ENCODE measurements at places on chromosomes 7 and 10. TPM values are rescaled to one million over a fixed set of nuclear protein-coding genes. Genes with fewer than 3 reads are reported as not detected.

DNA sequence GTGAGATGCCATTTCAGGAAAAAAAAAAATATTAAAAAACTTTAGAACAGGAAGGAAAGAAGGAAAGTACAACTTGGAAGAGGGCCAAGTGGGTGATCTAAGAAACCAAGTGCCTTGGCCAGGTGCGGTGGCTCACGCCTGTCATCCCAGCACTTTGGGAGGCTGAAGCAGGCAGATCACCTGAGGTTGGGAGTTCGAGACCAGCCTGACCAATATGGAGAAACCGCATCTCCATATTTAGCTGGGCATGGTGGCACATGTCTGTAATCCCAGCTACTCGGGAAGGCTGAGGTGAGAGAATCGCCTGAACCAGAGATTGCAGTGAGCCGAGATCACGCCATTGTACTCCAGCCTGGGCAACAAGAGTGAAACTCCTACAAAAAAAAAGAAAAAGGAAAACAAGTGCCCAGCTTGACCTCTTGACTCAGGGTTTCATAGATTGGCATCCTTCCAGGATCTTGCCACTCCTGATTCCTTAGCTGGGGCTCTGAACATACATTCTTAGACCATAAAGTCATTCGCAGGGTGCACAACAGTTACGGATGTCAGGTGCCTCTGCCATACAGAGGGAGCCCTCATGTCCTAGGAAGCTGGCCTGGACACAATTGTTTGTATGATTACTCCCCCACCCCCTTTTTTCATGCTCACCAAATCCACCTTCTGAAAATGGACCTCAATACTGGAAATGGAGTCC lies 2.1 kb upstream of the GUSB start:
- no peak for DNase-seq

Gene LAMB4
- not detected for total RNA-seq

GRCh38 chr7:37943905-37944736 lies 23.7 kb downstream of the EPDR1 start:
- DNase-seq = no peak

Gene PCGF6
- total RNA-seq = 9.7 TPM

- DNase-seq = no peak
Measured at GRCh38 chr7:77393261-77393660, 22.9 kb downstream of the GSAP start.

DNA sequence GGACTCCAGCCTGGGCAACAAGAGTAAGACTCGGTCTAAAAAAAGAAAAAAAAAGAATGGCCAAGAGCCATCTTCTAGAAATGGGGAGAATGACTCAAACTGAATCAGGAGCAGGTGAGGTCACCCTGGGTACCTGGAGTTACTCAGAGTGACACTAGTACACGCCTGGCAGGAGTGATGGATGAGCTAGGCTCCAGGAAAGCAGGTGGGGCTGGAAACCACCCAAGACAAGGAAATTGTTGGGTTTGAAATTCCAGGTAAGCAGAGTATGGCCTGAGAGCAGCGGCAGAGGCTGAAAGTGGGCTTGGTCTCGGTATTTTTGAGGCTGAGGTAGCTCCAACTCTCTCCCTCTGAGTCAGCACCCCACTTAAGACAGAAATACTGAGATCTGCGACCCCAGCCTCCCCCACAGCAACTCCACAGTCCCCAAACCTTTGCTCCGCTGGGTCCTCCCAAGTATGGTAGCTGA lies 18.5 kb downstream of the DDIT4 start:
- no peak for DNase-seq

GRCh38 chr7:29359482-29360093 lies 165.0 kb downstream of the CHN2 start:
- DNase-seq = no peak

DNA sequence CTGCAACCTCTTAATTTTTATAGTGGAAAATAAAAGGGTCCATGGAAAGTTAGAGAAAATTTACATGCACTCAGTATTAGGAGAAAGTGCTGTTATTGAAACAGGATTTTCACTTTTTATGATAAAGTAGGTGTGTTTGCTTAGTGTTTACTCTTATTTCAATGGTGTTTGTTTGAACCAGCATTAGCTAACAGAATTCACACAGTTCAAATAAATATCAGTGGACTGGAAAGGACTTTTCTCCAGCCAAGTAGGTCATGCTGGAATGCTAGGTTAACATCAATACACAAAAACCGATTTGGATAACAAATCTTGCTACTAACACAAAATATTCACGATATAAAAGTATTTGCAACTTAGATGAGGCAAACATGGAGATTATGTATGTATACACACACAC lies 49.4 kb upstream of the BET1 start:
- no peak for DNase-seq

GRCh38 chr10:30744106-30744505 lies 114.6 kb upstream of the LYZL2 start:
- DNase-seq = no peak

Gene LRRD1
- not detected for total RNA-seq

Gene DKK1
- 1.6 TPM for total RNA-seq

Gene ARHGEF35
- 0.75 TPM for total RNA-seq

GRCh38 chr10:68604441-68604840 lies 44.3 kb downstream of the TET1 start:
- DNase-seq = no peak

DNA sequence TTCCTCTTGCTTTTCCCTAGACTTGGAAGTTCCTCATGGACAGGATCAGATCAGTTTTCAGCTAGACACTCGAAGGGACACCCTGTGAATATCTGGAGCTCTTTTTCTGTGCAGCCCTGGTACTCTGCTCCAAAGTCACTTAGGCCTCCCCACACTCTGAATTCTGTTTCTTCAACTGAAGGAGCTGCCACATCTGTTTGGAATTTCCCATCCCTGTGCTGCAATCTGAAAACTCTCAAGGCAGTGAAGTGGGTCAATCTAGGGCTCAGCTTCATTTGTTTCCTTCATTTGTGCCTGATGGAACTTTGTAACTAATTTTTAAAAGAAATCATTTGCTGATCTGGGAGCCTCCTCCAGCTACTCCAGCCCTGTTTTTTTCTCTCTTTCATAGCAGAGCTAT lies 9.6 kb downstream of the EPC1 start:
- no peak for DNase-seq

Measured in ascending aorta (tissue), 2 donors.